Cerebellum (tissue), 4 donors: ENCODE measurements at places on chromosomes 4 and X.

- no peak for DNase-seq
These were observed 42.6 kb upstream of the TADA2B start for GRCh38 chr4:7000421-7001176.

DNA sequence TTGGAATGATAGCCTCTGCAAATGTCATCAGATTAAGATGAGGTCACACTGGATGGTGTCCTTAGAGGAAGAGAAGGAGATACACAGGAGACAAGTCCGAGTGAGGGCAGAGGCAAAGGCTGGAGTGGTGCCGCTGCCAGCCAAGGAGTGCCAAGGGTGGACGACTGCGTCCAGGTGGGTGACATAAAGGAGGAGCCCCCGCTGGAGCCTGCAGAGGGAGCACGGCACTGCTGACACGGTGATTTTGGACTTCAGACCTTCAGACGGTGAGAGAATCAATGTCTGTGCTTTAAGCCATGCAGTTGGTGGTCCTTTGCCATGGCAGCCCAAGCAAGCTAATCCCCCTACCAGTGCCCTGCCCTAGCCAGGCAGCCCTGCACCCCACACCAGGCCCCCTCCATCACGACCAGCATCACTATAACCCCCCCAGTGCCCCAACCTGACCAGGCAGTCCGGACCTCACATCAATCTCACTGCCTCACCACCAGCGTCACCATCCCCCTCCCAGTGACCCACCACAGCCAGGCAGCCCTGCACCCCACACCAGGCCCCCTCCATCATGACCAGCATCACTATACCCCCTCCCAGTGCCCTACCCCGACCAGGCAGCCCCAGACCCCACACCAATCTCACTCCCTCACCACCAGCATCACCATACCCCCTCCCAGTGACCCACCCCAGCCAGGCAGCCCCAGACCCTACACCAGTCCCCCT, 130.0 kb downstream of the HMX1 start:
- DNase-seq: no peak

- DNase-seq: no peak
These were observed 30.2 kb upstream of the LGI2 start for GRCh38 chr4:25060963-25061340.

DNA sequence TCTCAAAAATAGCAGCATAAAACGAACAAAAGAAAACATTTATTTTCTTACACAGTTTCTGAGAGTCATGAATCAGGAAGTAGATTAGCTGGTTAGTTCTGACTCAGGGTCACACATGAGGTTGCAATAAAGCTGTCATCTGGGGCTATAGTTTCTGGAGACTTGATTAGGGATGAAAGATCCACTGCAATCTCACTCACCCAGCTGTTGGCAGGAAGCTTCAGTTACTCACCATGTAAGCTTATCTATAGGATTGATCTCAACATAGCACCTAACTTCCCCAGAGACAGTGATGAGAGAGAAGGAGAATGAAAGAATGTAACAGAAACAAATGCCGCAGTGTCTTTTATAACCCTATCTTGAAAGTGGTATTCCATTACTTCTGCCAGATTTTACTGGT, 435.5 kb downstream of the GABRG1 start:
- no peak for DNase-seq

- no peak for DNase-seq
These were observed 57.9 kb upstream of the HPF1 start for GRCh38 chr4:169815606-169816005.

GRCh38 chrX:153582896-153583295, 16.0 kb downstream of the CCNQ start:
- no peak for DNase-seq

GRCh38 chrX:48083212-48083611, 11.8 kb upstream of the ZNF630 start:
- peak; percentile 40 for DNase-seq

DNA sequence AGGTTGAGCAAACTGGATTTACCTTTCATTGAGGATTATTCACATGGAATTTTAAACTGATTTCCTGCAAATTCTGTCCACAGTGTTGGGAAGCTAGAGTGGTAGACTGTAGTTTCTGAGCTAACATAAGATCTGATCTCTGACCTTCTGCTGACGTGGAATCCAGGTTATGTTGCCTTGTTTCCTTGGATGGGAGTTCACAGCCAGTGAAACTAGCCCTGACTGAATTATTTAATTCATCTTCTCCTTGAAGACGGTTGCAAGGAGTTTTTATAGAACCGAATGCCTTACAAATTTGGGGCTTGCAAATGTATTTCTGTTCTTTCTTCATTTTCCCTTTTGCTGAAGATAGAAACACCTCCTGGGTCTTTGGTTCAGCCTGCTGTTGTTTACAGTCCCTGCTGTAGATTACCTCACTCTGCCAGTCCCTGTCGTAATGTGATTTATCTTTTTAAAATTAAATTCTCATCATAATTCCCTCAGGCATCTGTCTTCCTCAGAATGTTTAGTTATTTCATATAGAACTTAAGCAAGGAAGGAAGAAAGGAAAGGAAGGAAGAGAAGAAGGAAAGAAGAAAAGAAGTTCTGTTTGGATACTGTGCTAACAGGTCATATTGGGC, 113.9 kb downstream of the CEP135 start:
- DNase-seq: no peak

GRCh38 chr4:83639849-83640493, 104.1 kb downstream of the GPAT3 start:
- DNase-seq: peak; percentile 63

- no peak for DNase-seq
These were observed 4.7 kb upstream of the KIAA1210 start for GRCh38 chrX:119132316-119132715.

DNA sequence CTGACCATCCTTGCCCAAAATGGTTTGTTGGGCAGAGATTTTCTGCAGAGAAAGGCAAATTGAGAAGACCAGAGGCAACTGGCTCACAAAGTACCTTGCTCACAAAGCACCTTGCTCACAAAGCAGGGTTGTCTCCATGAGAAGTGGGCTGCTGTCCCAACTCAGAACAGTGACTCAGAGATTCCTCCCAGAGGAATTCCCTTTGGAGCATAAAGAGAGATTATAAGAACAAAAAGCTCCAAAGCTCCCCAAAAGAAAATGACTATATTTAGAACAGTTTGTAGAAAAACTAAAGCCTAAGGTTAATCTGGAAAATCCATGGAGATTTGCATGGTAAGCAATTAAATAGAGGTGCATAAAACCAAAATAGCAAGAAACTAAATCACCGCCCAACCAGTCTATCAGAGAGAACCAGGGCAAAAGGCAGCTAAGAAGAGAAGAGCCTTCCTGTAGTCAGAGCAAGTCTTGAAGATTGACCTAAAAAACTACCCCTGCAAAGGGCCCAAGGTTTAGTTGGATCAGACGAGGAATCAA, 731.4 kb downstream of the FAT4 start:
- no peak for DNase-seq

- no peak for DNase-seq
These were observed 113.7 kb upstream of the ACTRT1 start for GRCh38 chrX:128165884-128166408.

DNA sequence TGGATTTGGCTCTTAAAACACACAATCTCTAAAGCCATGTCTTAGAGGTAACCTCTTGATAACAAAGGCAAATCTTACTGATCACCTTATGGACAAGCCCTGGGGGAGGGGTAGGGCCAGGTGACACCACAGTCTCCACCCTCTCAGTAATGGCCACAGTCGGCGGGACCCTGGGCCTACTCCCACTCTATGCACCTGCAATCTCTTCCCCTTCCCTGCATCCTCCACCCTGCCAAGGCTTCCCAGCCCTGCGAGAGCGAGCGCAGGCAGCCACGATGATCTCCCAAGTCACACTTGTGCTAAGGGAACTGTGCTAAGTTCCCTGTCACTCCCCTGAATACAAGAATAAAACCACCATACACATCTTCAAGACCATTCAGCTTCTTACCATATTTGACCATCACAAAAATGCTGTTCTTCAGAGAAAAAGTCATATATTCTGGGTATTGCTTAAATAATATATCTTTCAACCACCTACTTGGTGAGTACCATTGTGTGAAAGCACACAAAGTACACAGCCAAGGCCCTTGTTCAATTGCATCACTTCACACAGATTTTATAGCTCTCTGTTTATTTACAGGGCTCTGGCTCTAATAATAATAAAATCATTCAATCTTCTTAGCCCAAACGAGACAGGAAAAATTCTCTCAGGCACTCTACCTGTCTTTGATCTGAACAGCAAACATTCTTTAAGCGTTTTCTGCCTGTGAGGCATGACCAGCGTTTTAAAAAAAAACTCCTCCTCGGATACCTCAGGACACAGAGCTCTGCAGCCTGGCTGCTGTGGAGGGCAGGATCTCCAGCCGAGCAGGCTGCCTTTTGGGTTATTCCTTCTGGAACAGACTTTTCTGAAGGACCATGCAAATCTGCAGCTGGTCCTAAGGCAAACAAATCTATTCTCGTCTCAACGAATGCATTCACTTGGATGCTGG, 115.7 kb upstream of the MAP3K15 start:
- no peak for DNase-seq

GRCh38 chrX:71994601-71995000, 84.0 kb downstream of the NHSL2 start:
- no peak for DNase-seq

- no peak for DNase-seq
These were observed 595.1 kb downstream of the RAB28 start for GRCh38 chr4:12889054-12889453.

DNA sequence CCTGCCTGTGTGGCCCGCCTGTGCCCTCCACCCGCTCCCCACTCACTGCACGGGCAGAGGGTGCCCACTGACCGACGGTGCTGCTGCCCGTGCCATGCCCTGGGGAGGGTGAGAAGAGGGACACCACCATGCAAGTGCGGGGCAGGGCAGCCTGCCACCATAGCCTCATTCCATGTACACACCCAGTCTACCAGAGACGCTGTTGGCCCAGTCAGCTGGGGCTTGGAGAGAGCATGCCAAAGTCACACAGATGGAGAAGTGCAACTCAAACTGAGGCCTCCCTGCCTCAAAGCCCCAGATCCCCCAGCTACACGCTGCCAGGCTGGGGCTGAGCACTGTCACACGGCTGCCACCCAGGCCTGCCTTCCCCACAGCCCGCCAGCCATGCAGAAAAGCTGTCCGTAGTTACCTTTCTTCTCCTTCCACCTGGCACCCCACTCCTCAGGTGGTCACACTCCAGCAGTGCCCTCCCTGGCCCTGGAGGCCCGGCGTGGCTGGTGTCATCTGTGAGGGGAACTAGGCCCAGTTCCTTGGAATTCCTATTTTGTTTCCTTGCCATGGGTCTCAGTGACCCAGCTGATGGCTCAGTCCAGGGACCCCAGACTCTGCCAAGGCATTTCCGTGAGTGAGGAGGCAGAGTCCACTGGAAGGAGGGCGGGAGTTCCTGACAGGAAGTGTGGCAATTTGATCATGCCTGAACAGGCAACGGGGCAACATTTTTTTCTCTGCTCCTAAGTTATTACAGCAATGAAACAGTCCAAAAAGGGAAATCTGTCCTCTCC, at the start of gene SLC2A9:
Gene SLC2A9, minus strand, starts transcription at position 627 of the 782 bp plus-strand sequence. Its CDS starts 68 bp downstream, at position 559.
- DNase-seq: no peak

DNA sequence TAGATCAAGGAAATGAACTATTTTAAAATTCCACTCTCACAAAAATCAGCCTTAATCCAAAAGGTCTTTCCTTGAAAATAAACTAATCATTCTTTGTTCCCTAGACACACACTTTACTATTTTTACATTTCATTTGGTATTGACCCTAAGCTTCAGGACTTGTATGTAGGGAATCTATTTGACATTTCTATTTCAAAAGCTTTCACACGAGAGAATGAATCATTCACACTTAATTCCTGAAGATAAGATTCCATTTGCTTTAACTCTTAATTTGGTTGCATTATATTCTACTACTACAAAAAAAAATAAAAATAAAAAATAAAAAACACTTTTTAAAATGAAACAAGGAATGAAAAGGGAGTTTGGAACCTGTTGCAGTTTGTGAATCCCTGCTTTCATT, 43.7 kb downstream of the EDNRA start:
- DNase-seq: no peak

DNA sequence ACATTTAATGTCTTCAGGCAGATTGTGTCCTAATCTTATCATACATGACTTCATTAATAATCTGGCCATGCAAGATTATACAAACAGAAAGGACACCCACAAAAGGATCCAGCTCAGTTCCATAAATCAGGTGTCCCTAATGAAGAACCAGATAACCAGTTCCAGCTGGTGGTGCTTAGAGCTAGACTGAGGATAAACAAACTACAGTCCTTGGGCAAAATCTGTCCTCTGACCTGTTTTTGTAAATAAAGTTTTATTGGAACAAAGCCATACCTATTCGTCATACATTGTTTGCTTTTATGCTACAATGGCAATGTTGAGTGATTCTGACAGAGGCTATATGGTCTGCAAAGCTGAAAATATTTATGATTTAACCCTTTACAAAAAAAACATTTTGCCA, 199.5 kb downstream of the MID1IP1 start:
- no peak for DNase-seq

- no peak for DNase-seq
These were observed 344.4 kb downstream of the UNC5C start for GRCh38 chr4:95204267-95204844.

DNA sequence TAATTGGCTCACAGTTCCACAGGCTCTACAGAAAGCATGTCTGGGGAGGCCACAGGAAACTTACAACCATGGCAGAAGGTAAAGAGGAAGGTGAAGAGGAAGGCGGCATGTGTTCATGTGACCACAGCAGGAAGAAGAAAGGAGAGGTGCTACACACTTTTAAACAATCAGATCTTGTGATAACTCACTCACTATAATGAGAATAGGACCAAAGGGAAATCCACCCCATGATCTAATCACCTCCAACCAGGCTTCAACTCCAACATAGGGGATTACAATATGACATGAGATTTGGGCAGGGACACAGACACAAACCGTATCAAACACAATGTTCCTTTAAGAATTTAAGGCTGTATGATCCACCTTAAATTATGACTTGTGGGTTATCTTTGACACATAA, 10.5 kb upstream of the PGM2 start:
- DNase-seq: no peak

DNA sequence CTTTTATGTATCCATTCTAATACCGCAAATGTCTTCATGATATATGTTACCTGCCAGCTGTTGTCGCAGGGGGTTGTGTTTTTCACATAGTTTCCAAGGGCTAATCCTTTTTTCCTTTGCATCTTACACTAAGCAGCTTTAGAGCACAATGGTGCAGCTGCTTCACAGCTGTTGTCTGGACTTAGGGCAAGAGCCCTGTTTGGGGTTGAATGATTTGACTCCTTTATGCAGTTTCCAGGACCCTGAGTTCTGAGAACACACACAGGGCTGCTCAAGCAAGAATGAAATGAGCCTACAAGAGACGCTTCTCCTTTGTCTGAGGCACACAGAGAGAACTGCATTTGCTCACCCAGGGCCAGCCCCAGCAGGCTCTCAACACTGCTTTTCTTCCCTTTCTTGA, 20.2 kb downstream of the CCNG2 start:
- no peak for DNase-seq
